NCI-H1105 (cell line): ENCODE measurements at places on chromosomes 2 and 18.
A peak's percentile ranks its signal among the peaks of the same experiment; 100 is the strongest.

DNA sequence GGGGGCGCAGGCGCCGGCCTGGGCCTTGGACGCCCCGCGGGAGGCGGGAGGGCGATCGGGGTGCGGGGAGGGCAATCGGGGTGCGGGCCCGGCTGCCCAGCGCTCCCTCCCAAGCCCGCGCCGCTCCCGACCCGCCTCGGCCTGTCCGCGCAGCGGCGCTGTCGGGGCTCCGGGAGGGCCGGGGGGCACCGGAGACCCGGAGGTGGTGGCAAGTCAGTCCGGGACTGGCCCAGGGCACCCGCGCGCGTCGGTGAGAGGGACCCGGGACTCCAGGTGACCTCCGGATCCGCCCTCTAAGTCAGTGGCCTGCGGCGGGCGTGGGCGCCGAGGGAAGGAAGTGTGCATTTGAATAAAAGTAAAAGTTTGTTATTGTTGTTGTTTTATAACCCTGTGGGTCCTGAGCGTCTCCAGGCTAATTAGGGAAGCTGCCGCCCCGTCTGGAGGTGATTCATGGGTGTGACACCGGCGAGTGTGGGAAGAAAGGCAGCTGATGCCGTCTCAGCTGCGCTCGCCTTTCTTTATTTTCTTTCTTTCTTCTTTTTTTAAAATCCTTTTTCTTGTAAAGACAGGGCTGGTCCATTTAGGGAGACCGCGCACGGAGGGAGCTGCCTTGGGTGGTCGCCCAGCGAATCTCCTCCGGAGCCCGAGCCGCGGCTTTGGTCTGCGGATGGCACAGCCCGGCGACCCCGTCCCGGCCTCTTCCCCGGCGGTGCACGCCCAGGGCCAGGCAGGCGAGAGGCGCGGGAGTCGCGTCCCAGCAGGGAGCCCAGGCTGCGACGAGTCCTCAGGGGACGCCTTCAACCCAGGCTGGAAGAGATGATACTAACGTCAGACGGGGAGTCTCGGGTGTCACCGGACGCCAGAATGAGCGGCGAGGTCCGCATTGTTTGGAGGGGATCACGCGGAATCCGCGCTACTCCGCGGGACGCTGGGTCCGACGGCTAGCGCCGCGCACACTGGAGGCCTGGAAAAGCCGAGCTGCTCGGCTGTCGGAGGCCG, 627 bp upstream of the CRACDL start:
- DNase-seq, result peak; percentile 38

DNA sequence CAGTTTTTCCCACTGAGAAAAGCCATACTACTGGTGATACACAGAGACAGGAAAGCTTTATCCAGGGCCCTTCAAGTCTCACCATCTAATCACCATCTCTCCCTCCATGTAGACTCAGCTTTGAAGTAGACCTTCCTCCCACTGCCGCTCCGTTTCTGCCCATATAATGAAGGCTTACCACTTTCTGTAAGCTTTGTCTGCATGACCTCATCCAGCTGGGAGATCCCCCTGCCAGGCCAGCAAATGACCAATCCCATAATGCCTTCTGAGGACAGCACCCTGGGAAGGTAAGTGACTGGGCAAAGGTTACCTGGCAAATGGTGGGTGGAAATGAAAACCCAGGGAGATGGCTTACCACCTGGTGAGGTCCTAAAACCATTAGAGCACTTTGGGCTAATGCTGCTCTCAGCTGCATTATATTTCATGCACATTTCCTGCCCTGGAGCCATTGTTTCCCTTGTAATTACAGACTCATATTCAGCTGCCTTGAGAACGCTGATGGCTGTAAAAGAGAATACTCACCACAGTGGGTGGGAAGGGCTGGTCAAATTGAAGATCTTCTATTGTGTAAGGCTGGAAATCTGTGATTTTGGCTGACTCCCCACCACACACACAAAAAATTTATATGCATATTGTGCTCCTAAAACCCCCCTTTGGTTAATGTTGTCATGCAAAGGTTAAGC, 350.7 kb upstream of the SYT4 start:
- no peak for DNase-seq

DNA sequence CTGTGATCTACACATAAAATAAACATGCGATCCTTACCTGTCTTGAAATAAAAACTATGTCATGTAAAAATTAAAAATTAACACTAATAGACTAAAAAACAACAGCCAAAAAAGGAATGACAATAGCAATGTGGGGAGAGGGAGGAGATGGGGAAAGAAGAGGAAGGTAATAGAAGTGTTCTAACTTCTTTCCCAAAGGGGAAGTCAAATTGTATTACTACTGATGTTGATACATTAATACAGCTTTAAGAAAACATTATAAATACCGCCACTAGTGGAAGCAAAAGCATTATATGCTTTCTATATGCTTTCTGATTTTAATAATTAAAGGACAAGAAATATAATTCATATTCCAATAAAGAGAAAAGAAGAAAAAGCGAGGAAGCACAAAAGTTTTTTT, 22.2 kb downstream of the ZNF516 start:
- no peak for DNase-seq

DNA sequence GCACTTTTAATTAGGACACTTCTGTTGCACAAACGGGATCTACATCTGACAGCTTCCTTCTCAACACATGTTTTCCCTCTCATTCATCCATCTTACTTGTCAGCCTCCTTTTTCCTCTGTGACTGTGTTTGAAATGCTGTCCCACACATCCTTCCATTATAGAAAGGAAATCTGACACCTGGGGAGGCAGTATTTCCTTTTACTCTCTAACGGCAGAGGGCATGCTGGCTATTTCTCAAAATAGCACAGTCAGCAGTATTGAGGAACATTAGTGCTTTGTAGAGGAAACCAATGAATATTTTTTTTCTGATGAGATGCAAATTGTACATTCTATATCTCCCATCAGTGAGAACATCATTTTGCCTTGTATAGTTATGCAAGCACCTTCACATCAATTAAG, 668.7 kb downstream of the SLC4A3 start:
- DNase-seq, result no peak
